Type B pancreatic cell (in vitro differentiated cells): ENCODE measurements at places on chromosomes 11 and 22. TPM values are rescaled to one million over a fixed set of nuclear protein-coding genes. Genes with fewer than 3 reads are reported as not detected.
A peak's percentile ranks its signal among the peaks of the same experiment; 100 is the strongest.

DNA sequence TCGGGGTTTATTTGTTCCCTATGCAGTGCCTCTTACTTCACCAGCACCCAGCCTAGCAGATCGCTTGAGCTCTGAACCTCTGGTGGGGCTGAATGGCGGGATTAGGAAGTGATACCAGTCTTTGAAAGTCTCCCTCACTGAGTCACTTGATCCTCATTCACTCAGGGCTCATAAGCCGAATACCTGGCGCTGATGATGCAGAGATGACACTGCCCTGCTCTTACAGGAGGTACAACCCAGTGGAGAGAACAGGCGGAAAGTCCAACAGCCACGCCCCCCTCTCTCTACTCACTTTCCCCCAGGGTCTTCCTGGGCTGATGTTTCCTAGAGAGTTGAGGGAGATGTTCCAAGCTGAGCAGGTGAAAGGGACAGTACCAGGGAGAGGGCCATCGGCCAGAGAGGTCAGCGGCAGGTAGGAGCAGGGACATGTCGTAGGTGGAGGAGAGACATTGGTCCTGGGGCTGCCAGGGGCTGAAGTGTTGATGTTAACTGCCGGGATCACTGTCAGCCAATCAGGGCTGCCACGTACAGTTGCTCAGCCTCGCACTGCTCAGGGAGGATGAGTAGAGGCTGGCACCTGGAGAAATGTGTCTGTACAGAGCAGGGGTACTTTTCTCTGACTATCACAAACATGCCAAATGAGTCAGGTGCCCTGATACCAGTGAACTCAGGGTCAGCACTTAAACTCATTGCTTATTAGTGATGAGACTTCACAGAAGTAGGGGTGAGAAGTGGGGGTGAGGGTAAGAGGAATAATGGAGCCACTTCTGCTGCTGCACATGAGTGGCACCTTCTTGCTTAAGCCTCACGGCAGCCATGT is 9.9 kb upstream of the APOBEC3A start:
- peaks cover 24% of the 10 kb centered on the region for H3K4me1 ChIP-seq
- no peak overlapping the region for H3K4me3 ChIP-seq
- peaks cover 17% of the 10 kb centered on the region for H3K27me3 ChIP-seq
- H3K36me3 ChIP-seq, result no peaks in the 10 kb centered on the region
- no peak for DNase-seq
- H3K27ac ChIP-seq, result peak overlapping the region; percentile 68

GRCh38 chr11:45144126-45145082 is 2.0 kb upstream of the PRDM11 start:
- H3K4me3 ChIP-seq, result peak overlapping the region; percentile 97
- DNase-seq, result peak; percentile 53

DNA sequence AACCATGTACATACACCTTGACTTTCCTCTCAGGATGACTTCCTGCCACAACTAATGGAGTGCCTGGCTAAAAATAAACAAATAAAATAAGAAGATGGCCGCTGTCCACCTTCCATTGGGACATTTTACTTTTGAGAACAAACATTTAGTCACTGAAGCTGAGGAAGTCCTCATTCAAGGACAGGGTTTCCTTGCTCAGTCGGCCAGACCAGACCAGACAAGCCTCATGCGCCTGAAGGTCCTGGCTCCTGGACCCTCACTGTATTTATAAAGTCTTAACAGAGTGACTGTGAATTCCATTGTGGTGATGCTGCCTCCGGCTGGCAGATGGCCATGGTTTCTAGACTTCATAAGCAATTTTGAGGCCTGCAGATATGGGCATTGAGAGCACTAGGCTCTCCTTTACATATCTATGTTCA is 114.5 kb downstream of the MAML2 start:
- H3K4me1 ChIP-seq, result peaks cover 12% of the 10 kb centered on the region
- no peak overlapping the region for H3K4me3 ChIP-seq
- no peak for DNase-seq

DNA sequence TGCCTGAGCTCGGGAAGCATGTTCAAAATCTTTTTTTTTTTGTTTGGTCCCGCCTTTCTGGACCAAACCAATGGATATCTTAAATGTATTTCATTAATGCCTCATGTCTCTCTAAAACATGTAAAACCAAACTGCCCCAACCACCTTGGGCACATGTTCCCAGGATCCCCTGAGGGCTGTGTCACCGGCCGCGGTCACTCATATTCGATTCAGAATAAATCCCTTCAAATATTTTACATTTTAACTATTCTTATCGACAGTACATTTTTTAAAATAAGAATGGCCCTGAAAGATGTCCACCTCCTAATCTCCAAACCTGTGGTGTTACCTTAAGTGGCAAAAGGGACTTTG is 2.1 kb downstream of the RNH1 start:
- peak overlapping the region; percentile 82 for H3K4me3 ChIP-seq
- DNase-seq, result no peak

- H3K4me1 ChIP-seq, result peaks cover 4% of the 10 kb centered on the region
- H3K27me3 ChIP-seq, result no peaks in the 10 kb centered on the region
- DNase-seq, result no peak
- H3K27ac ChIP-seq, result no peak overlapping the region
- H3K4me3 ChIP-seq, result no peak overlapping the region
These were observed 10.9 kb downstream of the MICAL3 start for GRCh38 chr22:18013436-18013835.

DNA sequence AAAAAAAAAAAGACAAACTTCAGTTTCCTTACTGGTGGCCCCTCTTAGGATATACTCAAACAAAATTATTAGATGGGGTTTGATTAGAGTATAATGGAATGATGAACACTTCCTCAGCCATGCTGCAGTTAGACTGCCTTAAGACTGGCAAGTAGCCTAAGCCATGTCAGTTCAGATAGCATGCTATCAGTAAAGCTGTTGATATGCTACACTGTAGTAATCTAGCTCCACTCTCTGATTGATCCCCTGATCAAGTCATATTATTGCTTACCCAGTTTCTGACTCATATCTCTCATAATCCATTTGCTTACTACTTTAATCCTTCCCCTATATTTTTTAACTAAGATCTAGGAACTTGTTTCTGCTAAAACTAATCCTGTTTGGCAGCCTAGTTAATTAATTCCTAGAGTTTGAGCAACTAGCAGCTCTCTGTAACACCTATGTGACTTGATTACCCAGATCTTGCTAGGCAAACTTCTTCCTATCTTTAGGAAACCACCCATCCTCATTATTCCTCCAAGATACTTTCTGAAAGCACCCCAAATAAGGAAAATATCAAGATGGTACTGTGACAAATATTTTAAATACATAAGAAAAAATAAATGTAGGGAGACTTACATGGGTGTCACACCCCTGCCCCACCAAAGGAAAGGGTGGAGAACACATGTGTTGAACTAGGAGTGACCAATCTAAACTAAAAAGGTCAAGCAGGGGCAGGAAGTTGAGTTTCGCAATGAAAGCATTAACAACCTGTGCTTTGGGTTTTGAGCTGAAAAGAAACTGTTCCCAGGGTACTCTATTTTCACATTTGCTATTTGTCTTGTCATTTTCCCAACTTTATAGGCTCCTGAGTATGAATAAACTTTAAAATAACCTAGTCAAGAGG is 43.2 kb downstream of the PIK3C2A start:
- peaks cover 25% of the 10 kb centered on the region for H3K36me3 ChIP-seq
- H3K4me3 ChIP-seq, result no peak overlapping the region
- peaks cover 24% of the 10 kb centered on the region for H3K4me1 ChIP-seq
- peak overlapping the region; percentile 32 for H3K27ac ChIP-seq
- no peak for DNase-seq

DNA sequence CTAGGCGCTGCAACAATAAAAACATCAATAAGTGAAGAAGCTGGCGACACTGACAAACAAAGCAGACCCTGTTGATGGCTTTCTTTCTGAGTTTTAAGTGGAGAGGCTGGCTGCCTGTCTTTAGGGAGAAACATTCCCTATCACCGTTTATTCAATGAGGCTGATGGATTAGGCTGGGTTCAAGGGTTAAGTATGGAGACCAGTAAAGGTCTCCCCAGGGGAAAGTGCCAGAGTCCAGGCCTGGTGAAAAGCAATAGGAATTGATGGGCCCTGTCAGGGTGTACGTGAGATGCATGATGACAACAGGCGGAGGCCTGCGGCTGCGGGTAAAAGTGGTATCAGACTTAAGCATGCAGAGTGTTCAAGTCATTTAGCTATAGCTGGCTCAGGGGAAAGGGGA is 102.6 kb downstream of the ALX4 start:
- H3K4me1 ChIP-seq, result peaks cover 27% of the 10 kb centered on the region
- H3K27me3 ChIP-seq, result no peaks in the 10 kb centered on the region
- peak overlapping the region; percentile 13 for H3K4me3 ChIP-seq
- peaks cover 34% of the 10 kb centered on the region for H3K36me3 ChIP-seq
- no peak for DNase-seq

DNA sequence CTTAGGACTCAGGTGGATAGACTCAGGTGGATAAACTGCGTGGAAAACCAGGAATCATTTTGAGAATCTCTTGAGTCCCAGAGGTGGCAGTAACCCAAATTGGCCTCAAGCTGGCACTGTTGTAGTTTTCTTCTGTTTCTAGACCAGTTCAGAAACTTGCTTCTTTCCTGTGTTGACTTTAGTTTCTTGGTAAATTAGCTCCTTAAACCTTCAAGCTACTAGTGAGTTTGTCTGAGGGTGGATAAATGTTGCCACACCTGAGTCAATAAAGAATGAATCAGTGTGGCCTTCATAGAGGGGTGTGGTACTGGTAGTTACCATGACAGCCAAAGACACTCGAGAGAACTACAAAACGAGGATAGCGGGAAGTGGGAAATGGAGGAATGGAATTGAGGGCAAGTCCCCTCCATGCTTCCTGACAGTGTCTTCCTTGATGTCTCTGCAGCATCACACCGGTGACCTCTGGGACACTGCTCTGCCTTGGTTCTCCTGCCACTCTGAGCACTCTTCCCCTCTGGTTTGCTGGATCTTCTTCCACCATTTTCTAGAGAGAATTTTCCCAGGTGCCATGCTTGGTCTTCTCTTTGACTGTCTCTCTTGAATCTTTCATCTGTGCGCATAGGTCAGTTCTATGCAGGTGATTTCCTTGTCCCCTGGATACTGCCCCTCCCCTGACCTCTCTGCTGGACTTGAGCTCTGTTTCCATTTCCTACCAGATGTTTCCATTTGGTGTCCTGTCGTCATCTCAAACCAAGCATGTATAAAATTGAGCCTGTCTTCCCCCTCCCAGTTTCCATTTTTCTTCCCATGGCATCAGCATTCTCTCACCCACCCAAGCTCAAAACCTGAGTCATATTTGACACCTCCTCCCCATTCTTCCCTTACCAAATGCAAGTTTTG is 7.2 kb downstream of the POLD4 start:
- no peaks in the 10 kb centered on the region for H3K36me3 ChIP-seq
- H3K27ac ChIP-seq, result peak overlapping the region; percentile 72
- H3K27me3 ChIP-seq, result no peaks in the 10 kb centered on the region
- peaks cover 19% of the 10 kb centered on the region for H3K4me1 ChIP-seq
- H3K4me3 ChIP-seq, result peak overlapping the region; percentile 34

- DNase-seq, result no peak
- peaks cover 16% of the 10 kb centered on the region for H3K4me1 ChIP-seq
These were observed 23.5 kb upstream of the TH start for GRCh38 chr11:2194877-2195755.

DNA sequence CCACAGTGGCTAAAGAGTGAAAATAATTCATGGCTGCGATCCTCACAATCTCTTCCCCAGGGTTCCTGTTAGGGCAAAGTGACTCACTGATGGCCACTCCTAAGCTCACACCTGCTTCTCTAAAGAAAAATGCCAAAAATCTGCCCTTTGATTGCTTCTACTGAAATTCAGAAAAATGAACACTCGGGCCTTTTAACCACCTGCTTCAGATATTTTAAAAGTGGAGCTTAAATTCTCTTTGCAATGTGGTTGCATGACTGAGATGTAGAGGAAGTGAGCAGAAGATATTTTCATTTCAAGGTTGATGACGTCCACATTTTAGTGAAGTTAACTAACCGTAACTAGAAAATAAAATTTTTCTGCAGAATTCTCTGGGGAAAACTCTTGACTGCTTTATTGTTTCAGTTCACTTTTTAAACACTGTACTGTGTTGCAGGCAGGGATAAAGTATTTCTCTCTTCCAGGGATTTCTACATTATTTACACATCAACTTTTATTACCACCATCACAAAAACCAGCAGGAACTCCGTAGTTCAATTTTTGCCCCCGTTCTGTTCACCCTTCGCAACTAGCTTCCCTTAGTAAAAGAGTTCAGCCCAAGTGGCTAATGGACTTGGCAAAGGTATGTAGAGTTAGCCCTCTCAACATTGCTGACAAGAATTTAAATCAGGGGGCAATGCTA is 8.5 kb downstream of the RAB30 start:
- peak overlapping the region; percentile 82 for H3K27ac ChIP-seq
- H3K4me3 ChIP-seq, result no peak overlapping the region
- no peak for DNase-seq
- H3K36me3 ChIP-seq, result peaks cover 7% of the 10 kb centered on the region
- H3K27me3 ChIP-seq, result no peaks in the 10 kb centered on the region

- no peak overlapping the region for H3K4me3 ChIP-seq
- no peak for DNase-seq
- peaks cover 4% of the 10 kb centered on the region for H3K27me3 ChIP-seq
These were observed 63.4 kb downstream of the NRXN2 start for GRCh38 chr11:64659417-64660144.

DNA sequence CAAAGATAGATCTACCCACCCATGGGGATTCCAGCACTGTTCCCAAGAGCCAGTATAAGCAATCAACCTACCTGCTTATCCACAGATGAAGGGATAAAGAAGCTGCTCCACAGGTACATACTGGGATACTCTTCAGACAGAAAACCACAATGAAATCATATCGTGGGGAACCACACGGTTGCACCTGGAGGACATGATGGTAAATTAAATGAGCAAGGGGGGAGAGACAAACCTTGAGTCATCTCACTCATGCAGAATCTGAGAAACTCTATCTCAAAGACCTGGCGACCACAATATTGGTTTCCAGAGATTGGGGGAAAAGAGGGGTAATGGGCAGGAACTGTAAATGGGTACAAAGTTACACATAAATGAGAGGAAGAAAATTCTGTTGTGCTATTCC is 14.5 kb downstream of the RGL4 start:
- H3K36me3 ChIP-seq, result peaks cover 70% of the 10 kb centered on the region
- H3K4me3 ChIP-seq, result no peak overlapping the region
- H3K4me1 ChIP-seq, result peaks cover 6% of the 10 kb centered on the region
- no peaks in the 10 kb centered on the region for H3K27me3 ChIP-seq
- DNase-seq, result no peak

Gene TIMM10
- total RNA-seq, result 57.9 and 64.2 TPM in 2 replicates

Gene PRMT3
- total RNA-seq, result 15.4 and 15.8 TPM in 2 replicates

Gene POU2AF3
- total RNA-seq, result 2.6 and 2.9 TPM in 2 replicates

Gene MMP27
- total RNA-seq, result not detected in 2 replicates

Gene LRRC56
- total RNA-seq, result 1.7 and 1.8 TPM in 2 replicates
